Inflammatory macrophage (primary cell): ENCODE measurements at places on chromosomes 12 and 14.

DNA sequence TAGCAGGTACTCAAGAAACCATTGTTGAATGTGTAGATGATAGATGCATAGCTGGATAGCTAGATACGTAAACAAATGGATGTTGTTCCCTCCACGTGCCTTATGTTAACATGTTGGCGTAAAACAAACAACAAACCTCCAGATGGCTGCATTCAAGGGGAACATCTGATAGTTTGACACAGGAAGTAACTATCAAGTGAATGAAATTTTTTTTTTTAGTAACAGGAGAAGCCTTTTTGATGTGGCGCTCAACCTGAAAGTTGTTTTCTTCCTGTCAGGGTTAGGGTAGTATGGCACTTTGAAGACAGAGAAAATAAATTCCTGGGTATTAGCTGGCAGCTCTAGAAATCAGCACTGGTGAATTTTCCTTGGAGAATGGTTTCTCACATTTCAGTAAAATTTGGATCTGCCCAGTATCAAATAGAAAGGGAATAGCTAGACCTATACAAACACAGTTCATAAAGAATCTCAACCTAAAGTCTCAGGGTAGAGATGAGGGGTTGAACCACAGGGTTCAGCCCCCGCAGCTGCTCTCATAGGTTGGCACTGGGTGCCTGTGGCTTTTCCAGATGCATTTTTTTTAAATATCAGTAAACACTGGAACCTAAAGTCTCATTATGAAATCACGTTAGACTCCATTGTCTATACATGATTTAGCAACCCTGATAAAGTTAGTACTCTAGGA lies 18.8 kb upstream of the RAP1B start:
- DNase-seq, result no peak

DNA sequence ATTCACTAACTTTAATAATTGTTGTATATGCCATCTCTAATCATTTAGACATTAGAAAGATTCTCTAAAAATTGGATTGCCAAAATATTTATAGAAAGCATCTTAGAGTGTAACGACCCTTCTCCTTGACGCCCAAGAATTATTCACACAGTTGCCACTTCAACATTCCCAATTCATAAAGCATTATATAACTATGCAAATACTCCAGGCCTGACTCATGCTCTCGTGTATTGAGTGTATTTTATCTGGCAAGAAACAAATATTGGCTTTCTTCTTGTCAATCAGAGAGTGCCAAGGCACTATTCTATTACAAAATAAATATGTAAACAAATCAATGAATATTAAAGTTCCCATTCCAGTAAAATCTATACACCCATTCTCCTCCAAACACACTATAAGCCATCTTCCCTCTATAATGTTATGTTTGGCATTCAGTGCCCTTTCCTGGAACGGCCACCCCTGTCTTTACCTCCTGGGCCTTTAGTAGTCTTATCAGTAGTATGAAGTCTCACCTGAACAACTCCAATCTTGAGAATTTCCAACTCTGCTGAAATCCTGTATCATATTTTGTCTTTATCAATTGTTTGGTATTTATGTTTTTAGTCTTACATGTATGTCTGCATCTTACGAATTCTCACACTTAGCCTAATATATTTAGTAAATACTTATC lies 182.6 kb downstream of the PIK3C2G start:
- no peak for DNase-seq

- DNase-seq, result no peak
These were observed 378.4 kb downstream of the CCDC91 start for GRCh38 chr12:28568704-28569103.

DNA sequence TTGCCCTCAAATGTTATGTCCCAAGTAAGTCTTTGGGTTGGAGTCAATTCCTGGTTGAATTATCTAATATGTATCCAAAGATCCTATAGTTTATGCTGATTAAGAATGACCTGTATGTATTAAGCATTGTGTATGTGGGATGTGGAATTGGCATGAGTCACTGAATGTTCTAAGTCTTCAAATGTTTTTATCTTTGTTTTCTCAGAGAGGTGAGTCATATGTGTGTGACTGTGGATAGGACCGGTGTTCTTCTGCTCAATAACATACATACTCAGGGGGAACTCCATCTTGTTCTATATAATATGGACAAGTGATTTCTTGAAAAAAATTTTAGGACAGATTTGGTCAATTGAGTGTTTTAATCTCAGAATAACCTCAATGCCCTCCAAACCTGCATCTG lies 57.9 kb downstream of the NAV3 start:
- DNase-seq, result no peak

DNA sequence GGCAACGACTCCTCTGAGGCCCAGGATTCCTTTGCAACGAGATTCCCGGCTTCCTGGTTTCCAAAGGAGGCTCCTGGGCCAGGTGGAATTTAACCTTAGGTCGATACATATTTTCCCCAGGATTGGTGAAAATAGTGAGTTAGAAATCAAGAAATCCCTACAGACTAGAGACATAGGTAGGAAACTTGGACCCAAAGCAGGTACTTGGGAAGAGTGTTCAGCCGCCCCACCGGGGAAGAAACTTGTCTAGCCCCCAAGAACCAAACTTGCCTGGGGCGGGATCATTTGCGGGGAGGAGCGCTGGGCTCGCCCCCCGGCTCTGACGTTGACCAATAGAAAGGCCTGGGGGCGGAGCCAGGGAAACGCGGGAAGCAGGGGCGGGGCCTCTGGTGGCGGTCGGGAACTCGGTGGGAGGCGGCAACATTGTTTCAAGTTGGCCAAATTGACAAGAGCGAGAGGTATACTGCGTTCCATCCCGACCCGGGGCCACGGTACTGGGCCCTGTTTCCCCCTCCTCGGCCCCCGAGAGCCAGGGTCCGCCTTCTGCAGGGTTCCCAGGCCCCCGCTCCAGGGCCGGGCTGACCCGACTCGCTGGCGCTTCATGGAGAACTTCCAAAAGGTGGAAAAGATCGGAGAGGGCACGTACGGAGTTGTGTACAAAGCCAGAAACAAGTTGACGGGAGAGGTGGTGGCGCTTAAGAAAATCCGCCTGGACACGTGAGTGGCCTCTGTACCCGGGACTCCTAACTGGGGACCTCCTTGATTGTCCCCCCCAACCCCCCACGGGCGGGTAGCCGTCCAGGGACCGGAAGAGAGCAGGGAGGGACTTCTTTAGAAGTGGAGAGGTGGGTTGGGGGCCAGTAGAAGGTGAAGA lies at the start of gene CDK2:
TSS of gene CDK2 (plus strand) at position 423 of the 874 bp plus-strand sequence. CDS start at position 602, 179 bp downstream.
- DNase-seq, result peak; percentile 84

GRCh38 chr14:54768501-54769129 lies 134.0 kb downstream of the GCH1 start:
- DNase-seq, result no peak

DNA sequence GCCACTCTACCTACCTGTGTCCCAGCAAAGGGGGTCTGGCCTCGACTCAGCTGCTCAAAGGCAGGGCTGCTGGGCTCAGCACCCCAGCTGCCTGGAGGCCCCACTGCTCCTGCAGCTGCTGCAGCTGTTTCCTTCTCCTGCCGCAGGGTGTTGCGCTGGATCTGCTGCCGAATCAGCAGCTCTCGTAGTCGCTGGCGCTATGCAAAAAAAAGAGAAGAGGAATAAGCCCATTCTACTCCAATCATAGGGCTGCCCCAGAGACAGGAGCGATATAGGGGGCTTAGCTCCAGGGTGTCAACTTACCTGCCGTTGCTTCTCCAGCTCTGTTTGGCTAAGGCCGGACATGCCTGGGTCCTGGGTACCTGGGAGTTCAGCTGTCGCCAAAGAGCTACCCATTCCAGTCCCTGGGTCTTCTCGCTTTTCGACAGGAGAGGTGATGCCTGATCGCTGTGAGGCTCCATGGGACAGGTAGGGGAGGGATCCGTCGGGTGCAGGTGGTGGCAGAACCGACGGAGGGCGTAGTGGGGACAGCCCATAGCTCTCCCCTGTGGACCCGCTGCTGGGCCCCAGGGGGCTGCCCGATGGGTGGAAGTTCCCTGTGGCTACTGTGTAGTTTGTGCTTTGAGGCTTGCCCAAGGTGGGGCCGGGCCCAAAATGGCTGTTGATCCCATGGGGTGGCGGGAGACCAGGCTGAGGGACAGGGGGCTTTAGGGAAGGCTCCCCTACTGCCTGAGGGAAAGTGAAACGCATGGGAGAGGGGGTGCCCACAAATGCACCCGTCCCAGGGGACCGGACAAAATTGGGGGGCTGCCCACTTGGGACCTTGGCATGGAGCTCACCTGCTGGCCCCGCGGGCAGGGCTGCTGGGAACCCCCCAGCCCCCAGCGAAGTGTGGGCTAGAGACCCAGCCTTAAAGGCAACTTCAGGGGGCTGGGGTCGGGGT lies 20.9 kb downstream of the KMT2D start:
- no peak for DNase-seq

DNA sequence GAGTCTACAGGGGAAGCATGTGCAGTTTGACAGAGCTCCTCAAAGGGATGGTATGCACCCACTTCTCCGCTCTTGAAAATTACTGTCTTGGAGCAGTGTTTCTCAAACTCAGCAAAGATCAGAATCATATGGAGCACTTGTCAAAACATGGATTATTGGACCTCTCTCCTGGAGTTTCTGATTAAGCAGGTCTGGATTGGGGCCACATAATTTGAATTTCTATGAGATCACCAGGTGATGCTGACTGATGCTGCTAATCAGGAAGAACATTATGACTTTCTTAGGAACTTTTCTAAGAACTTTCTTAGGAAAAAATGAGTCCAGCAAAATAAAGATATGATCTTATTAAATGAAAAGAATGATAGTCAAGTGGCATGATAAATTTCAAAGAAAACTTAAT lies 144.3 kb downstream of the CPNE8 start:
- no peak for DNase-seq

- no peak for DNase-seq
These were observed 1353.2 kb downstream of the AACS start for GRCh38 chr12:126418400-126418799.

GRCh38 chr12:48183876-48184548 lies 568 bp downstream of the CCDC184 start:
- no peak for DNase-seq

- no peak for DNase-seq
These were observed 91.4 kb downstream of the DNAH10 start for GRCh38 chr12:123853396-123854070.

GRCh38 chr14:98298481-98299244 lies 973.3 kb downstream of the BCL11B start:
- no peak for DNase-seq

DNA sequence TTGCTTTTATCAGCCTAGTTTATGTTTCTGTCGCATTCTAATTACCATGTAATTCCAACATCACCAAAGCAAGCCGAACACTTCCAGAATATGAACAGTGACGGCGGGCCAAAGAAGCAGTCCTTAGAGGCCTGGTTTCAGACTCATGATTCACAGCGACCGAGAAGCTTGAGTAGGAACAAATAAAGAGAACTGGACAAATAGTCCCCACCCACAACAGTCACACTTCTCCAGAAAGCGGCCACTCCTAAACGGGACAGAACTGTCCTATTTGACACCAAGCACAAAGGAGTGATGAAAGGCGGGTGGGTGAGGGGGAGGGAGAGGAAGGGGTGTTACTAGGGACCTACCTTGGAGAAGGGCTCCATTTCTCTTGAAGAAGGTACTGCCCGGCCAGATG lies 136.4 kb downstream of the FOXN3 start:
- peak; percentile 80 for DNase-seq

GRCh38 chr12:7994731-7995205 lies 37.7 kb upstream of the FOXJ2 start:
- no peak for DNase-seq

- no peak for DNase-seq
These were observed 706 bp downstream of the ANHX start for GRCh38 chr12:133234971-133235370.

DNA sequence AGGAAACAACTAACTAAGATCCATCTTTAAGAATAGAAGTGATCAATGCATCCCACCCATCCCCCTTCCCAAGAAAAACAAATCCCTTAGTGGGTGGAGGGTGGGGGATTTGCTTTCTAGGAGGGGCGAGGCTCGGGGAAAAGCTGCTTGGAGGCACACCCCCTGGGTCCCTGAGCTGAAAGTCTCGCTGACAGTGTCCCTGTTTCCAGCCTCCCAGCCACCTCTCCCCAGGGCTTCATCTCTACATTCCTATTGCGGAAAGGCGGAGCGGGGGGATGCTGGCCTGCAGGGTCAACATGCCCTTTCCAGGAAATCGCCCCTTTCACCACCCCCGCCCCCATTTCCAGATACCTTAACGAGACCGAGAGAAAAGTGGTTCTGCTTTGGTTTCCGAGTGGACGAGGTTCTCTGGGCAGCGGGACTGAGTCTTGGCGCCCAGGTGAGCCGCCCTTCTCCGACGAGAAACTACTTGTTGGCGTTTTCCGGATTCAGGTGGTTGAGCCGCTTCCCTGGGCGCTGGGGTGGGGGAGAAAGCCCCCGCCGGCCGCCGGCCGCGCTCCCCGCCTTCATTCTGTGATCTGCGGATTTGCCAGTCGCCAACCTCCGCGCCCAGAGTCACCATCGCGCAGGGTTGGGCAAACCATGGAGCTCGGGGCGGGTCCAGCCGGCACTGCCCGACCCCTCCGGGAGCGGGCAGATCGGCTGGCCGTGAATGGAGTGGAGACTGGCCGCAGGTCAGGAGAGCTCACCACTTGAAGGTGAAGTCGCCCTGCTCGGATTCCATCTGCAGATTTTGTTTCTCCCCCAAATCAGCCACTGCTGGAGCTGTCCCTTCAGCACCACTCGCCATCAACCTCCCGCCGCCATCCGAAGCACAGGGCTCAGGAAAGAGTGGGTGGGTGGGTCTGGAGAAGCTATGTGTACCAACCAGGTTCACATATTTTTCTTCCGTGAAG lies 505 bp downstream of the KCNC2 start:
- DNase-seq, result peak; percentile 4

DNA sequence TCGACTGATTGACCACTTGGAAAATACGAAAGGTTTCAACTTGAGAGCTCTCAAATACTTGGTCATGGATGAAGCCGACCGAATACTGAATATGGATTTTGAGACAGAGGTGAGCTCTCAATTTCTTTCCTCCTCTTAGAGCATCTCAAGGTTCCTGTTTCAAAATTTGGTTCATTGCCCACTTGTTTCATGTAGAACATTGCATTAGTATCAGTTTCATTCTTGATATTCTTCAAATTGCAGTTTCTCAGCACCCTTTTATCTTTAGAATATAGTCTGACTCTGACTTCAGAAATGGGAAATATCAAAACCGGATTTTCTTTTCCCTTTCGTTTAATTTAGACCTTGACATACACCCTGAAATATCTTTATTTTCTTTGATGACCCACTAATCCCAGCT lies 8.8 kb downstream of the DDX47 start:
- DNase-seq, result no peak

- no peak for DNase-seq
These were observed 53.1 kb upstream of the PCED1B start for GRCh38 chr12:47026291-47026690.

DNA sequence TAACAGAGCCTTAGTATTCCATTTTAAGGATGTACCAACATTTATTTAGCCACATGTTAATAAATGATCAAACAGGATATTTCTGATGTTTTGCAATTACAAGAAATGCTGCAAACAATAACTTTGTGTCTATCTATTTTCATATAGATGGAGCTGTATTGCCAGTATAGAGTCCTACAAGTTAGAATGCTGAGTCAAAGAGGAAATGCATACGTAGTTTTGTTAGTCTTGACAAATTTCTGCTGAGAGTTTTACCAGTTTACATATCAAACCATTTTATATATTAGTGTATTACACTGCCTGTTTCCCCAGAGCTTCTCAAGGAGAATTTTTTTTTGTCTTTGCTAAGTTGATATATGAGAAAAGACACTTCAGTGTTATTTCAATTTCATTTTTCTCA lies 541.7 kb downstream of the SLC16A7 start:
- DNase-seq, result no peak
